ENCODE measurements at places on chromosomes 2 and 18.

DNA sequence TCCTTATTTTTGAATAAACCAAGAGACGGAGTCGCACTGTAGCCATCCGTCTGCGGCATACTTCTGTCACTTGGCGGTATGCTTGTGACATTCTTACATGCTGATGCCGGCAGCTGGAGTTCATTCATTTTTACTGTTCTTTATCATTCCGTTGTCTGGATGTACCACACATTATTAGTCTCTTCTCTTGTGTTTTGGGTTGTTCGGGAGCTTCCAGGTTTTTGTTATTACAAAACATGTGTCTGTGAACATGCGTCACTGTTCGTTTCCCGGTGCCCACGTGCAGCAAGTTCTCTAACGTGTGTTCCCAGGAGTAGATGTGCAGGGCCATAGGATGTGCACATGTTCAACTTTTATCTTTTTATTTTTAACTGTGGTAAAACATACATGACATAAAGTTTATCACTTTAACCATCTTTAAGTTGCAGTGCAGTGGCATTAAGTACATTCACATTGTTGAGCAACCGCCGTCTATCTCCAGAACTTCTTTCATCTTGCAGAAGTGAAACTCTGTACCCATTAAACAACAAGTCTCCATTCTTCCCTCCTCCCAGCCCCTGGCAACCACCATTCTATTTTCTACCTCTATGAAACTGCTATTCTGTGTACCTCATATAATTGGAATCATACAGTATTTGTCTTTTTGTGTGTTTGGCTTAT lies 40.1 kb downstream of the MTCL1 start:
- no peak for DNase-seq

DNA sequence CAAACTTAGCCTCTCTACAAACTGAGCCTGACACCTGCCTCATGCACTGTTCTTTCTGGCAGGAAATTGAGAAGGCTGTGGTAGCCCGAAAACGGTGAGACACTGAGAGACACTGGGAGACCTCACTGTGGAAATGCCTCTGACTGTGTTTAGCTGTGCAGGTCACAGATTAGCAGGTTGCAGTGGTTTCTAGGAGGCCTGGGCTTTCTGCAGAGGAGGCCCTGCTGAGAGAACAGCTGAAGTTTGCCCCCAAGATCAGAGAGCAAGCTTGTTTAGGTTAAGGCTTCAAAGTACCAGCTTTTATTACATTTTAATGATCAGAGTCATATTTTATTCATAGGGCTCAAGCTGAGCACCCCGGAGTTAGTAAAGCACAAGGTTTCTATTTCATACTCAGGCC lies 68.7 kb upstream of the LYPD6 start:
- no peak for DNase-seq

DNA sequence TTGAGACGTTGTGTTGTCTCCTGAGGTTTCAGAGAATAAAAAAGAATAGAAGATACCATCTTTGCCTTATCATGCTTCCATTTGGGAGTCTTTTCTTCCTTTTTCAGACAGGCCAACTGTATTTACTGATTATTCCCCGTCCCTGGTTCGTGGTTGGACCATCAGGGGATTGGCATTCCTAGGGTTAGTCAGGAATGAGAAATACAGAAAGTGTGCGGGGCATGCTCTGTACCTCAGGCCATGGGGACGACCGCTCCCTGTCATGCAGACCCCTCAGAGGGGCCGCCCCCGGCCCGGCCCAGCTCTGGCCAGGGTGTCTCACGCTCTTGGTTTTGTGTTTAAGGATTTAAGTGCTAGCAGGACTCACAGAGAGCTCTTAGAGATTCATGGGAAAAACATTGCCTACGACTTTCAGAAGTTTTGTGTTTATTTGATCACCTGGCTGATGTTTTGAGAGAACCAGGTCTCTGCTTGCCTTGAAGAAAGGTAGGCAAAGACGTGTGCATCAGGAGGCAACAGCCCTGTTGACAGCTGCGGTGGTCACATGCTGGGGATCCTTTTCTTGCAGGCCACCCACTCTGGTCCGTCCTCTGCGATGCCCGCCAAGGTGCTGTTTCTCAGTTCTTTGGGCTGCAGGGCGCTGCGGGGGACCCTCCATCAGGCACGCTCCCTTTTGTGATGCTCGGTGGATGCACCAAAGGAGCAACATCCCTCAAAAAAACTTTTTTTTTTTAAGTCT lies 317.8 kb downstream of the AGAP1 start:
- no peak for DNase-seq

DNA sequence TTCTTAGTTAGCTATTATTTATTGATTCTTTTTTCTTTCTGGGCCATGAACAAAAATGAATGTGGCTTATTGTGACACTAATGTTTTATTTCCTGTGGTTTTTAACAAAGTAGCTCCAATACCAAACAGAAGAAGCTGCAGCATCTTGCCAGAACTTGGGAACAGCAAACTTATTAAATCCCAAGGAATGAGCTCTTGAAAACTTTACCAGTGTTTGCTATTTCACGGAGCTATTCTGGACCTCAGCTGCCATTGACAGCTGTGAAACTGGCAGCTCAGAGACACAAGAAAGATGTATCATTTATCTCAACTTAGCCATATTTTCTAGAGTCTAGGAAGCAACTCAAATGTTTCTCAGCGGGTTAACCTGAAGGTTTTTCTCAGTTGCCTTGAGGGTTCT lies 91.0 kb upstream of the NEUROD1 start:
- no peak for DNase-seq

DNA sequence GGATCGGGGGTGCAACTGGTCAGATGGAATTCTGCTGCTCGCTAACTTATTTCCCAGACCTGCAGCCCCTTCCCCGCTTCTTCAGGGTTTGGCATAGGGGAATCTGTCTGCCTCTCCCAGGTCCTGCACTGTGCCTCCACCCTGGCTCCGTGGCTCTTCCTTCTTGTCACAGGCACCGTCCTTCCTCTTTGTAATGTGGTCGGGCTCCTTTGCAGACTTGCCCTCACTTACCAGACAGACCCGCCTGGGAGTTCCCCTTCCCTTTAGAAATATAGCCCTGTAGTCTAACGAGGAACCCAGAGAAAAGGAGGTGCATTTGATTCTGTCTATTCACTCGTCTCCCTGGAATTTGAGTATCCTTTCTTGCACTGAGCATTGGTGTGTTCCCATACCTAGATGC lies 63.9 kb upstream of the PAX8 start:
- DNase-seq: no peak

DNA sequence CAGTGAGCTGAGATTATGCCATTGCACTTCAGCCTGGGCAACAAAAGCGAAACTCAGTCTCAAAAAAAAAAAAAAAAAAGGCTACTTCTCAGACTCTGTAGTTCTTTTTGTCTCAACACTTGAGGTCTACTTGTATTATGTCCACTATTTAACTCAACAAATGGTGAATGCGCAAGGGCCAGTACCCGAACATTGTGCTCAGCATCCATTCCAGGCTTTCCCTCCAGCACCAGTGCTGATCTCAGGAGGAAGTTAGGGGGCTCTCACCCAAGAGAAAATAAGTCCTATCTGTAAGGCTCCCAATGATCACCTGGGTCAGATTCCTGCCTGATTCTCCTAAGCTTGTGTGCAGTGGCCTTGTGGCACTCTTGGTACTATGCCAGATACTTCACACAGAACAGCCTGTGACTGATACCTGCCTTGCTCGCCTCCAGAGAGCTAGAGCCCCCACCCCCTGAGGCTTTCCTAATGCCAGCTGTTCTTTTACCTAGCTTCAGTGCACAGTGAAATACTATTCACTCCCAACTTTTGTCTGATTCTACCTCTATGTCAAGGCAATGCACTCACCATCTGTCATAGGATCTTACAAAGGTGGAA lies 74.9 kb downstream of the INO80D start:
- no peak for DNase-seq

- no peak for DNase-seq
Observed at GRCh38 chr2:17912266-17912691, 33.8 kb downstream of the KCNS3 start.

Data from activated CD4-positive, alpha-beta T cell treated with anti-CD3 and anti-CD28 coated beads, Interleukin-2, amount 50 U/mL, for 24 hours (primary cell).